ENCODE measurements at places on chromosomes 12 and 14.

- DNase-seq, result no peak
Observed at GRCh38 chr12:76444408-76444984, 96.3 kb upstream of the BBS10 start.

- peak; percentile 12 for DNase-seq
Observed at GRCh38 chr14:34604995-34605394, 25.0 kb downstream of the SNX6 start.

- DNase-seq, result no peak
Observed at GRCh38 chr12:89661706-89662330, 46.8 kb downstream of the ATP2B1 start.

GRCh38 chr14:103641161-103641560 lies 12.2 kb downstream of the KLC1 start:
- peak; percentile 49 for DNase-seq

Measured in AG08396 (cell line).